Renal pelvis (tissue), 12 donors: ENCODE measurements at places on chromosomes 1 and 21.

DNA sequence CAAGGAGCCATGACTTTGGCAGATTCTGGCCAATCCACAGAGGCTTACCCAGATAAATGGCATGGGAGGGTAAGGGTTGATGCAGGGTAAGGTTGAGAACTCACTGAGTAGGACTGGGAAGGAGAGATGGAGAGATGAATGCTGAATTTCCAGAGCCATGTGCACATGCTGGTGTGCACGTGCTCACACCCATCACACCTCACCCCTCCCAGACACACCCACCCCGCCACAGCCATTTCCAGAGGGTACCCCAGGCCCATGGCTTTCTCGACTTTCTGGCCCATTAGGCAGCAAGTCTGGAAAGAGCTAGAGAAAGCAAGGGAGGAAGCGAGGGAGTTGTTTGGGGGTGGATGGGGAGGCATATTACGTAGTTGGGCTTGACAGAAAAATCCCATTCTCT lies 1.6 kb downstream of the CACNA1S start:
- no peak for DNase-seq

DNA sequence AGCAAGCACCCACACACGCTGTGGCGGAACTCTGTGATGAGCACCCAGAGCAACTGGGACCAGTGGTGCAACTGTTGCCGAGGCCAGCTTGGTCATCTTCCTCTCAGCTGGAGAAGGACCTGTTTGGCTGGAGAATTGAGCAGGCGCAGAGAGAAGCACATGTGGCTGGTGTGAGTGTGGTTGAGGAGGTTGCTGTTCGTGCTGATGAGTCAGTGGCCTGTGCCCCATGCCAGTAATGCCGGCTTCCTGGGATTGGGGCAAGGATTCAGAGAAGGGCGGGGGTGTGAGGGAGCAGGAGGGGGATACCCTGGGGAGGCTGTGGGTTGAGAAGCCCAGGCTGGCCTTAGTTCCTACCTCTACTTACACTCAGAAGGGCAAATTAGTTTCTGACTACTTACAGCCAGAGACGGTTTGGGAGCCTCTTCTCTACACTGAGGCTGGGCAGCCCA lies 57.5 kb upstream of the EPS8L3 start:
- DNase-seq = no peak

DNA sequence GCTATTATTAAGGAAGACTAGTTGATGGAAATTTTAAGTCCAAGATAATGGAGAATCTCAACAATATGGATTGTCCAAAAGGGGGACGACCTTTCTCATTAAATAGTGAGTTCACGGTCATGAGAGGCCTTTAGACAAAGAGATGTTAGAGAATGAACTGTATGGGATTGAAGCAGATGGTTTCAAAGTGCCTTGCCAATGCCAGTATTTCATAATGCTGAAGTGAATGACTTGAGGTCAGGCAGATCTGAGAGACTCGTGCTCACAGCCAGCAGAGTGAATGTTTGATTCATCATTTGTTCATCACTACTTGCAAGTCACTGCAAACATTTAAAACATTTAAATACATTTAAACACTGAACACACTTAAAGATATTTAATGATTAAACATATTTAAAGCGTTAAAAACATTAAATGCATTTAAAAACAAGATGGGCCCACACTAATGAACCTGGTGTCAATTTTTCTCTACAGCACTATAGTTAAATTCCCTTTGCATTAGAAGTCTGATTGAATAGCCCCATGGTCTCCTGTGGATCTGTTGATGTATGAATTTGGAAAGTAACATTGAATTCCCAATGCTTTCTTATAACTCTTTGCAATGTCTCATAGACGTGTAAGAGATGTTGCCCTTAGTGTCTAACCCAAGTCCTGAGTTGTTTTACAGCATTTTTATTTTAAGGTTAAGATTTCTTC lies 80.7 kb downstream of the TGFB2 start:
- DNase-seq = no peak

DNA sequence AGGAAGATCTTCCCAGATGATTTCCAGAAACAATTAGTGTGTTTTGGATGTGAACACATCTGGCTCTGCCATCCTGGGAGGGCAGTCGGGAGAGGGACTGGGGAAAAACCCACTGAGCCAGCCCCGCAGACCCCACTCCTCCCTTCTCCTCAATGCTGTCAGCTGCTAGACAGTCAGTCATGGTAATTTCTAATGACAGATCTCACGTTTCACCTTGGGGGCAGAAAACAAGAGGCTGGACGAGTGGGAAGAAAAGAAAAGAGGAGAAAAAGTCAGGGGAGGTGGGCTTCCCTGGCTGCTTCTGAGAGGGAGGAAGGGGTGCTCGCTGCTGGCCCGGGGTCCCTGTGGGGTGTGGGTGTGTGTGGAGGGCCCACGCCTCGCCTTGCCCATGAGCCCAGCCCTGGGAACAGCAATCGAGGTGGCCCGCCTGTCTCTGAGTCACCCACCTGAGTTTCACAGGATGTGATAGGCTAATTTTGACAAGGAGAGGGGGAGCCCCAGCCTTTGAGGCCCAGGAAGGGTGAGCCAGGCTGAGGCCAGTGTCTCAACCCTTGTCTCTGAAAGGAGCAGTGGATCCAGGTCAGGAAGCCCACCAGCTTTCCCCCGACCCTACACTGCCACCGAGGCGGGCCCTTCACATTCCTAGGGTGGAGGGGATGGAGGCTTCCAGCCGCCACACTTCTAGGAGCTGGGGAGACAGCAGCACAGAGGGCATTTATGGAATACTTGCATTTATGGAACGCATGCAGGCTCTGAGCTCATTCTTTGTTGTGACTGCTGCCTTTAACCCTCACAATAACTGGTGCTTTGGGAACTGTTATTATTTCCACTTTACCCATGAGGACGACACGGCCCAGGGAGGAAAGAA lies 49.1 kb upstream of the IFNLR1 start:
- DNase-seq = no peak

- DNase-seq = no peak
These were observed 18.5 kb upstream of the SAMD11 start for GRCh38 chr1:905071-905749.

DNA sequence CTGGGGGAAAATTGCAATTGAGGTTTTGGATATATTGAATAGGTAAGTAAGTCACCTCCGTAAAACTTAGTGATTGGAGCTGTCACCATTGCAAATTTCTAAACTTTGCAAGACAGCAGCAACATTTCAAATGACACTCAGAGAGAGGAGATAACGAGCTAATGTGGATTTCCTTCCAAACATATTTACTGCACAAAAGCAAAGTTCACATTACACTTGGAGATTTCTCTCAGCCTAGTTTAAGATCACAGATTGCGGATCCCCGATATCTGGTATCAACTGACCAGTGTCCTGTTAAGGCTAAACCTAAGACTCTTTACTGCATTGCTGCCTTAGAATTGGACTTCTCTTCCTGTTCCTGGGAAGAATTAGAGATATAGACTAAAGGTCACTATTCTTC lies 47.5 kb downstream of the ZNF697 start:
- DNase-seq = no peak

DNA sequence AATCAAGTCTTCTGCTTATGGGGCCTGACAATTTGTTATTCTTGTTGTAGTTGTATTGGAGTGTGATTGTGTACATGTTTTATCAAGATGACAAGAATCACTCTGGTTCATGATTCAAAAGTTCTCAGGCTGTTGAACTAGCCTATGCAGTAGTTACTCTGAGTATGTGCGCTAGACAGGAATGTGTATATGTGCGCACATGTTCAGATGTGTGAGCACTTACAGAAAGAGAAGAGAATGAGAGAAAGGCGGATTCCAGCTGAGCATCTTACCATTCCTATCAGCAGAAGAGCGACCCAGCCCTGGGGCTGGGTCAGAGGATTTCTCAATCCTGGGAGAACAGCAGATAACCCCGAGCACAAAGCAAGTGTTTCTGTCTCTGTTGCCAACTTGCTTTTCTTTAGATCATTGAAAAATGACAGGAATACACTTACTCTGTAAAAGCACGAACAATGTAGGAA lies 110.8 kb upstream of the HOOK1 start:
- DNase-seq = no peak

GRCh38 chr21:31351960-31352359 lies 7.9 kb upstream of the TIAM1 start:
- no peak for DNase-seq

- DNase-seq = no peak
These were observed 7.9 kb downstream of the ALX3 start for GRCh38 chr1:110062612-110063011.

DNA sequence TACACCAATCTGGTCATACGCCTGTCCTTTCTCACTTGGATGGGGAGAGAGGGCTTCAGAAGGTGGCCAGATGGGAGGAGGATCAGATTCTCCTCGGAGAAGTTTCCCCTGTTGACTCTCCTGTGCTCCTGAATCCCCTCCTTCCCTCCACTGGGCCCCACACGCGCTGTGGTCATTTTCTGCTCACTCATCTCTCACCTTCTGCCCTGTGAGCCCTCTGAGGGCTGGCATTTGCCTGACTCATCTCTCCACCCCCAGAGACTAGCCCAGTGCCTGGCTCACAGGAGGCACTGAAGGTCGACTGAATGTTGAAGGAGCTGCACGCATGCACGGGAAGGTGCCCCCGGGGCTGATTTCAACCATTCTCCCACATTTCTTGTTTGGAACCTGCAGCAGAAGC lies 14.2 kb downstream of the ABCA4 start:
- DNase-seq = no peak

DNA sequence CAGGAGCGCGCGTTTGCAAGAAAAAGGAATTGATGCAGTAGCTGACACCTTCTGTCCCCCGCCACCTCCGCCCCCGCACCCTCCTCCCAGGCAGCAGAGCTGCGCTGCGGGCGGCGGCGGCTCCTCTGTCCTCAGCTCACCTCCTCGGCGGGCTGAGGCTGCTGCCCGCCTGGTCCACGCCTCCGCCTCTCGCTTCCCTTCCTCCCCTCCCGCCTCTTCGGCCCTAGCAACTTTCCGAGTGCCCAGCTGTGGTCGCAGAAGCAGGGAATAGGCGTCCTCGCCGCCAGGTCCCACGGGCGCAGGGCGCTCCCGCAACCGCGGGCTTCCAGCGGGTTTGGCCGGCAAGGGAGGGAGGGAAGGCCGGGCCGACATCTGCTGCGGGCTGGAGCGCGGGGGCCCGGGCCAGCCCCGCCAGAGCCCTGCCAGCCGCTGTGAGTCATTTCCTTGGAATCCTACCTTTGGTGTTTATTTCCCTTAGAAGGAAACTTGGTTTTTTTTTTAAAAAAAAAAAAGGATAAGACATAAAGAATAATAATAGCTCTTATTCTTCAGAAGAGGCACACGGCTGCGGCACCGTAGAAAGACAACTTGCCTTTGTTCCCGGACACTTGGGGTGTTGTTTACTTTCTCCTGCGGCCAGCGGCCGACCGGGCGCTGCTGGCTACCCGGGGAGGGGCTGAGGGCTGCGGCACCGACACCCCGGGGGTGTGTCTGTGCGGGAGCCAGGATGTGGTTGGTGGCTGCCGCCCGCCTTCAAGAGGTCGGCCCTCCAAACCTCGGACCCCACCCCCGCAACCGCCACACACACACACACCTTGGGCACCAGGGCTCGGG lies 1.1 kb downstream of the SERTAD4 start:
- DNase-seq = peak; percentile 45

DNA sequence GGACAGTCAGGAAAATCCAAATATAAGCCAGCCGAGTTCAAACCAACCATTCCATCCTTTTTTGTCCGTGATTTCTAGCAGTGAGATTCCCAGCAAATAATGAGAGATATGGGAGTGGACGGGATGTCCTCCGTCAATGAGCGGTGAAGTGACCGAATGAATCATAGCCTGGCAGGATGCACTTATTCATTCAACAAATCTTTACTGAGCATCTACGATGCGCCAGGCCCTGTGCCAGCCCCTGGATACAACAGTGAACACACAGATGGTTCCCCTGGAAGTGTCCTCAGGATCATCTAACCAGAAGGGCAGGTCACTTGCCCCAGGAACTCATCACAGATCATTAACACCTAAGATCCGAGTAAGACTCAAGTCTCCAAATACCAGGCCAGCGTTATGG lies 8.2 kb upstream of the PLEKHA6 start:
- no peak for DNase-seq

GRCh38 chr1:77230051-77230450 lies 10.8 kb upstream of the PIGK start:
- no peak for DNase-seq

GRCh38 chr1:193973428-193973827 lies 787.0 kb upstream of the B3GALT2 start:
- DNase-seq = no peak

GRCh38 chr1:97778718-97779117 lies 142.1 kb downstream of the DPYD start:
- DNase-seq = no peak

- DNase-seq = no peak
These were observed 434.2 kb downstream of the RWDD3 start for GRCh38 chr1:95668165-95668564.

DNA sequence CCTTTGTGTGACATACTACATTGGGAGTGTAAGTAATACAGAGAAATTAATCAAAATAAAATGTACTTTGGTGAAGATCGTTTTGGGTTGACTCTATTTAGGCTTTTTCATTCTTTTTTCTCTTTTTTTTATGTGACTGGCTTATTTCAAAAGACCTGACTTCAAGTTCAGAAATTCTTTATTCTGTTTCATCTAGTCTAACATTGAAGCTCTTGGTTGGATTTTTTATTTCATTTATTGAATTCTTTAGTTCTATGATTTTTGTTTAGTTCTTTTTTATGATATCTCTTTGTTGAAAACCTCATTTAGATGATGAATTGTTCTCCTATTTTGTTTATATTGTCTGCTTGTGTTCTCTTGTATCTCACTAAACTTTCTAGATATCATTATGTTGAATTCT lies 35.6 kb downstream of the SLC35A3 start:
- no peak for DNase-seq

DNA sequence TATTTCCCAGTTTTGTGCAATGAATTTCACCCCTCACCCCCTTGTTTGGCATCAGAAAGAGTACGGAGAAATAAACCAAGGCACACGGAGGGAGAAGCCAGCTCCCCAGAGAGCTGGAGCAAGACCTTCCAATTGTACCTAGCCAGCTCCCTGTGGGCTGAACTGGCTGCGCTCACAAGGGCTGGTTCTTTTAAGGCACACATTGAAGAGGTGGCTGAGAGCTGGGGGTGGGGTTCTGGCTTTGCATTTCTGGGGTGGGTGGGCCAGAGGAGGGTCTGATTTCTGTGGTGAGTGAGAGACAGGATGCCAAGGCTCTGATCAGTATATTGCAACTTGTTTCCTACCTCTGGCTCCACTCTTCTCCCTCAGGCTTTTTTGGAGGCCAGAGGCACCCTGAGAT lies 39.5 kb upstream of the NFASC start:
- DNase-seq = no peak

- no peak for DNase-seq
These were observed 34.1 kb downstream of the PDPN start for GRCh38 chr1:13617773-13618172.

DNA sequence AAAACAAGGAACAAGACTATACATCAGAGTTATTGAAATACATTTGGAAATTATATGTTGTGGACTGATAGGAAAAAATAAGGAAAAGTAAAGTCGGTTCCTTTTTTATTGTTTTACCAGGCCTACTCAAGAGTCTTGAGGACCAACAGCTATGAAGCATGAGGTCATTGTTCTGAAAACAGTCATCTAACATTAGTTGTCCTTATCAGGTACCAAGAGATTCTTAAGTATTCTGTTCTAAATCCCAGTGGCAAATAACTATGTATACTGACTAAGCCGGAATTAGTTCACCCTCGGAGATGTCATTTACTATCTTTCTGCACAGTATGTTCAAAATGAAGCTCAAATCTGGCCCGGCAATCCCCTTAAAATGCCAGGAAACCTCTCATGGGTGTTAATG lies 585 bp downstream of the ADGRL4 start:
- no peak for DNase-seq

GRCh38 chr1:54976747-54977146 lies 3.7 kb upstream of the TMEM61 start:
- no peak for DNase-seq

- DNase-seq = no peak
These were observed 15.2 kb downstream of the CAPN2 start for GRCh38 chr1:223727541-223727940.
